ENCODE measurements at places on chromosomes 2 and 18.

GRCh38 chr18:55525845-55526244 is 62.1 kb downstream of the TCF4 start:
- no peak for DNase-seq

DNA sequence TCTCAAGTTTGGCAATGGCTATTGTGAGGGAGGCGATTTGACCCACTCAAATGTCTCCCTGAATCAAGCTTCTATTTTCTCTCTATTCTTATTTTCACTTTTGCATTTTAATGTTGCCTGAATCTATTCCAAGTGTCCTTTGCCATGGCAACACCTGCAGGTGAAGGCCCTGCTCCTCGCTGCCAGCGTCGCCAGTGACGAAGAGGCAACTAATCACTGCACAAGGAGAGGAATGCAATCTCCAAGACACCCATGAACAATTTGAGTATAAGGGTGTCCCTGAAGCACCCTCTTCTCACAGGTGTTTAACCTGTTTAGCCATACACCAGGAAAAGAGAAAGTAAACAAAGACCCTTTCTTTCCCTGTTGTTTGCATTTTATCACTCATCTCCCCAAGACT is 165.6 kb upstream of the VRK2 start:
- peak; percentile 53 for DNase-seq

DNA sequence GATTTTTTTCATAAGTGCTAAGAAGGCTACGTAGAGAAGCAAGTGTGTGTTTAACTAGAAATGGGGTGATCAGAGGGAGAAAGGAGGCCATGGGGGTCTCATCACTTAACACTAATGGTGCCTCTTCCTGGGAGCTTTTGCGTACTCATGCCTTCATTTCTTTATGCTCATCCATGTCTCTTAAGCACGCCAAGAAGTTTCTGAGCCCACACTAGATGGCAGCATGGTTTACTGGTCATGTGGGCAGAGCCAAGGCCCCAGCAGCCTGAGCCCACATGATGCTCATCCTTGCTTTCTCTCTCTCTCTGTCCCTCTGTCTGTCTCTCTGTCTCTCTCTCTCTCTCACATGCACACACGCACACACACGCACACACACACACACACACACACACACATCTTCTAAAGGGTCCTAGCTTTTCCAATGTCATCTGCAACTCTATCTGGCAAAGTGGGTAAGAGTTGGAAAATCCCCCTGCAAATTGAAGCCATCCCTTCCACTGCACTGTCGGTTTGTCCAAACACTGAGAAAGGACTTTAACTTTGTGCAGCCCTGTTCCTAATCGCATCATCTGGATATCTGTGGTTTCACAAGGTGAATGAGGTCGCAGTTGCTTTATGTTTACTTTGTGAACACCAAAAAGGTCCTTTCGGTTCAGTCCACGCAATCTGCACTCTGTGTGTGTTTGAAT is 137.1 kb upstream of the CCDC68 start:
- peak; percentile 76 for DNase-seq

GRCh38 chr2:204027091-204027490 is 90.5 kb downstream of the ICOS start:
- DNase-seq: no peak

GRCh38 chr2:49251766-49252165 is 97.5 kb upstream of the FSHR start:
- no peak for DNase-seq

DNA sequence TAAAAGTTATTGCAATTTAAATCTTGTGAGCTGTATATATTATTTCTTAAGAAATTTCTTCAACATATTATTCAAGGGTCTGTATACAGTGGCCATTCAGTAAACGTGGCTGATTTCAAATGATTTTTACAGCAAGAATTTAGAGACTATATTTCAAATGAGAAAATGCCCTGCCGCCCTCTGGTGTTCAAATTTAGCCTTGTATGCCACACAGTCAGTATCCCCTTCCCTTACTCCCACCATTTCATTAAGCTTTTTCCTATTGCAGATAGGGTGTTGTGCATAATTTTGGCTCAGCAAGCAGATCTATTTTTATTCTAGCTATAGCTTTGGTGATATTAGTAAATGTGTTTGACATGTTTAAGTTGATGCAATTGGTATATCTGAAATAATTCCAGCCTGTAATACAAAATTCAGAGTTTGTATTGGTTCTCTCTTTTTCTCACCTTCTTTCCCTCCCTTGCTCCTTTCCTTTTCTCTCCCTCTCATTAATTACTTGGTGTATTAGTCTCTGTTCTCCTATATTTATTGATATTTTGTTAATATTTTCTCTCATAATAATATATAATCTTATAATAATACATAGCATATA is 22.8 kb upstream of the SCN7A start:
- no peak for DNase-seq

DNA sequence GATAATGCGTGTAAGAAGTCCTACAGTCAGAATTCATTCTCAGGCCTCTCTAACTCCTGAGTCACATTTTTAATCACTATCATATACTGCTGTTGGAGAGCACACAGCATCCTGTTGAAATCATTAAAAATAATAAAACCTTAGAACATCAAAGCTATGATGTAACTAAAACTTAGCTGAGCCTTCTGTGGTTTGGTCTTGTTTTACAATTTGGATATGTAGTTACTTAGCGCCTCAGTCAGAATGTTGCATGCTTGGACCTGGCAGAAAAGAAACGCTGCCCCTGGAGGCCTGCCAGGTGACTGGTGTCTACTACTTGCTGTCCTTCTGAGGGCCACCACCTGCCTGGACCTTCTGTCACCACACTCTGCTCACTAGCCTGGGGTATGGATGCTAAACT is 261.1 kb upstream of the RASGRP3 start:
- peak; percentile 59 for DNase-seq

GRCh38 chr2:235005603-235006259 is 53.9 kb downstream of the SH3BP4 start:
- no peak for DNase-seq

DNA sequence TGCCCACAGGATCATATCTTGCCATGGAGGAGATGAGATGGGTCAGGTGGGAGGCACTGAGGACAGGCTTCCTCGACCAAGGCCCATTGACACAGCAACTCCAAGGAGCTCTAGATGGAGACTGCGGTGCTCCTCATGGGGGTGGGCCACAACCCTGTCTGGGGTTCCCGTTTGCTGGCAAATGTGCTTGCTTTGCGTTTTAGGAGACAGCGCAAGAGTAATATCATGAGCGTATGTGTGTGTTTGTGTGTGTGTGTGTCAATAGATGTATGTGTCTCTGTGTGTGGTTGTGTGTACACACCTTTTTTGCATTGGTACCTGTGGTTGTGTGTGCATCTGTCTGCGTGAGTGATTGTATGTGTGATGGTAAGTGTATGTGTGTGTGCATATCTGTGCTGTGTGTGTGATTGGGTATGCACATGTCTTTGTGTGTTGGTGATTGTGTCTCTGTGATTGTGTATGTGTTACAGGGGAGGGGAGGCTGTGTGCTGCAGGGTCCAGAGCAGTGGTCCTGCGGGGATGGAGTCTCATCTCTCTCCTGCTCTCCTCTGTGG is 4.4 kb downstream of the FBLN7 start:
- no peak for DNase-seq

DNA sequence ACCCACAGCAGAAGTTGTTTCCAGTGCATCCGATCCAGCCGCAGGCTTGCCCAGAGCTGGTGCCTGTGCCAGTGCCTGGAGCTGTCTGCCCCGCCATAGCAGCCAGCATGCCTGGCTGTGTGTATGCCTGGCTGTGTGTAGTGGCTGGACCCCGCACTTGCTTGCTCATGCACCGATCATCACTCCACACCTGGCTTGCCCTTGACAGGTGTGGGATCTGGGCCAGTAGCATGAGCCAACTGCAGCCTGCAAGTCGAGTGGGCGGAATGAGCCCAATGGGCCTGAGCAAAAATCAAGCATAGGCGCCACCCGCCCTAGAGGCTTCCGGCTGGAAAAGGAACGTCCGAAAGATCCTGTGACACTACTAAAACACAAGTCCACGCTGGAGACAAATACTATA is 74.5 kb downstream of the EPB41L3 start:
- no peak for DNase-seq

DNA sequence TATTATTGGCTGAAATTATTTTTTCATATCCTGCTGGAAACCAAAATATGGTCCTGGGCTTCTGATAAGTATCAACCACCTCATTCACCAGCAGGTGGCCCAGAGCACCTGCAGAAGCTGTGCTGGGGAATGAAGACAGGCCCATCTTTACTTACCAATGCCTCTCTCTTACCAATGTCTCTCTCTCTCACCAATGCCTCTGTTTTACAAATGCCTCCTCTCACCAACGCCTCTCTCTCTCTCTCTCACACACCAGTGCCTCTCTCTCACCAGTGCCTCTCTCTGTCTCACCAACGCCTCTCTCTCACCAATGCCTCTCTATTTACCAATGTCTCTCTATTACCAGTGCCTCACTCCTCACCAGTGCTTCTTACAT is 2.3 kb upstream of the MAL start:
- peak; percentile 30 for DNase-seq

- DNase-seq: peak; percentile 84
These were observed 183.4 kb upstream of the FN1 start for GRCh38 chr2:215619022-215619958.

DNA sequence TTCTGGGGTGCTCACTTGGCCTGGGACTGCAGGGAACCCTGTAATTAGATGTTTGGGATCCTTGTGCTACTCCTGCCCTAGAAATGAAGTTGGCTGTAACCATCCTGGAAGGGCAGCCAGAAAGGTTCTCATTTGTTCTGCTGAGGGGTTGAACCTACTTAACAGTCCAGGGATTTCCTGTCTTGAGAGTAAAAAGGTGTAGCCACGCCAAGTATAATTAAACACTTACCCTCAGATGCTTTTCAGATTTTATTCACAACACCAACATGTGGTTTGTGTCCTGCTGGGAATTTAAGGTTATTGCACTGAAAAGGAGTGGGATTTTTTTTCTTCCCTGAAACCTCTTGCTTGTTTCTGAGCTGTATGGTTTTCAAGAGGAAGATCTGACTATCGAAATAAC is 222.4 kb upstream of the APCDD1 start:
- DNase-seq: peak; percentile 82

DNA sequence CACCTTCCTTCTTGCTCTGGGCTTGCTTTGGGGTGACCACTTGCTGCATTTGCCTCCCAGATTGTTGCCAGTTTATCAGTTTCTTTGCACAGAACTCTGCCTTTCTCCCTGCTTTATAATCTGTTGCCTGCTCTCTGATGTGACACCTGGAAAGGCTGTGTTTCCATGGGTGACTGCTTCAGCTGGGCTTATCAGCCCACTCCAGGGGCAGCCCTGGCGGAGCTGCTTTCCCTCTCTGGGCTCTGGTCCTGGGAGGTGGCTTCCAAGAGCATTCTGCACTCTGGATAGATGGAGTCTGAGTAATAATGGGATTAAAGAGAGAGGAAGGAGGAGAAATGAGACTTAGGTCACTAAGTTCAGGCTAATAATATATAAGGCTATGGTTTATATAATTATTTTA is 352.7 kb downstream of the TSN start:
- no peak for DNase-seq

GRCh38 chr2:143608063-143608423 is 478.8 kb downstream of the ARHGAP15 start:
- no peak for DNase-seq

DNA sequence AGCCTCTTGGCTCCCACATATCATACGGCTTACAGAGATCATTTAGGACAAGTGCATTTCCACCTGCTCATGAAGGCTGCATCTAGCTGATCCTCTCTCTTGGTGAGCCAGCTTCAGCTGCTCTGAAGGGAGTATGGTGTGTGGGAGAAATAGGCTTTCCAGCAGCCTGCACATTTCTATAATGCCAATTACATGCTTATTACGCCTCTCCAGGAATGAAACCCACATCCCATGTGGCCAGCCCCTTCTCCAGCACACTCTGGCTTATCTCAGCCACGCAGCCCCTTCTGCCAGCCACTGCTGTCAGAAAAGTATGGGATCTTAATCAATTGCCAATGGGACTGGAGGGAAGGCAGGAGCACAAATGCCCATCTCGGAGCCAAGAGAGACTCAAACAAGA is 117.5 kb downstream of the GALNT14 start:
- DNase-seq: no peak

DNA sequence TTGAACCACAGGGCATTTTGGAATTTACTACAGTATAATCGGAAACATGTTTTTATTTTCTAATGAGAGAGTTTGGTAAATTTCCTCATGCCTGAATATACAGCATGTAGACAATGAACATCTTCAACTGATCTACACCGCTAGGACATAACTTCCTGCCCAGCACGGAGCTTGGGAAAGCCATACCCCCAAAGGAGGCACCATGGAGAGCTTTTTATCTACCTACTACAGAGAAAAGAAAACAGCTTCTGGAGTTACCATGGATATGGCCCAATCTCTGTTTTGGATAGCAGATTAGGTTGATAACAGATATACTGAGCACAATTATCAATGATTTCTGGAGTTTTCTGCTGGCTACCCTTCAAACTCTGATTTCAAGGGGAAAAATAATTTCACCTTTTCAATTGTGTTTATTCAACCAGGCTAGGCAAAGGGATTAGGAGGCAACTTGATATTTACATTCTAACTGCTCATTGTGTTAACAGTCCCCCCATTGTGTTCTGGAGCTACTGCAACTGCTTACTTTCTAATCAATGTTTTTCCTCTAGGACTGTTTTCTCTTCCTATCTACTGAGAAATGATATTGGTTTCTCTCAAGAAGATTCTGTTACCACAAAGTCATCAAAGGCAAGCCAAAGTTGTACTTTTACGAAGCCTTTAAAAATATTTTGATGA is 123.0 kb upstream of the ARHGAP28 start:
- DNase-seq: no peak

GRCh38 chr18:48714873-48715272 is 176.0 kb downstream of the CTIF start:
- no peak for DNase-seq

GRCh38 chr18:10035281-10035991 is 121.6 kb downstream of the VAPA start:
- peak; percentile 21 for DNase-seq

- DNase-seq: no peak
These were observed 21.8 kb downstream of the HSPD1 start for GRCh38 chr2:197477797-197478196.

DNA sequence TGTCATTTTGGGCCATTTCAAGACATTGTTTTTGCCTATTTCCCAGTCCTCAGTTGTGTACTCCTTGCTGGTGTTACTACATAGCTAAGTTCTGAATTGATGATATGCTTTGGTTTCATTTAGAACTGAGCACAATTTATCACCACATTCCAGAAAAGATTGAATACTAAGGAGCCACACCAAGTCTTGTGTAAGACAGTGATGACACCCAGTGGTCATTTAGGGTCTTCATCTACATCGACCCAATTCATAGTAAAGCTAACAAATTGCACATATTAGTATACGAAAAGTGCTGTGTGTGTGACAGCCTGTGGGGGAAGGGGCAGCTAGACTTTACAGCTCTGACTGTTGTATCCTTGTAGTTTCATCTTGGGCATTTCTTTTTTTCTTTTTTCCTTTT is 10.9 kb upstream of the DLX2 start:
- DNase-seq: peak; percentile 12

DNA sequence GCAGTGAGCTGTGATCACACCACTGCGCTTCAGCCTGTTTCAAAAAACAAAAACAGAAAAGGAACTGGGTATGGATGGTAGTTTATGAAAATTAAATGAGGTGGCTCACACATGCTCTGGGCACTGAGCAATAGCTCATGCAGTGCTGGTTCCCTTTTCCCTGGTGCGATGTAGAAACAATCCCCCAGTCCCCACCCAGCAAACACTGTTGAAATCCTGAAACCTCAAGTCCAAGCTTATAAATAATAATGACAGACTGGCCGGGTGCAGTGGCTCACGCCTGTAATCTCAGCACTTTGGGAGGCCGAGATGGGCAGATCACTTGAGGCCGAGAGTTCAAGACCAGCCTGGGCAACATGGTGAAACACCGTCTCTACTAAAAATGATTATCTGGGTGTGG is 55.4 kb upstream of the SMAD2 start:
- no peak for DNase-seq
